Fibroblast of skin of right biceps (primary cell): ENCODE measurements at places on chromosomes 1 and 21.
A peak's percentile ranks its signal among the peaks of the same experiment; 100 is the strongest.

DNA sequence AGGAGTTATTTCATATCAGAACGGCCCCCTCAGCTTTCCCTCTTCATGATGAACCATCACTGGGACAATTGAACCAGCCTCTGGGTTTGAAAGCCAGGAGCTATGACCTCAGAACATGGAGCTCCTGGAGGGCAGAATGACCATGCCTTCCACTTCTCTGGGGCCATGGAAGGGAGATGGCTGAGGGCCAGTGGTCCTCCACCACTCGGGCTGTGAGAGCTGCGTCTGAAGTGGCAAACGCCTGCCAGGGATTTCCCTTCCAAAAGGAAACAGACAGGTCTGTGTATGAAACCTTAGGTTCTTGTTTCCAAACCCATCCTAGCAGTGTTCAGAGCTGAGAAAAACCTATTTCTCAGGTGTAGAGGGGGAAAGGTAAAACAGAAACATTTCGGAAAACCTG, 22.5 kb downstream of the PKP1 start:
- DNase-seq: no peak

DNA sequence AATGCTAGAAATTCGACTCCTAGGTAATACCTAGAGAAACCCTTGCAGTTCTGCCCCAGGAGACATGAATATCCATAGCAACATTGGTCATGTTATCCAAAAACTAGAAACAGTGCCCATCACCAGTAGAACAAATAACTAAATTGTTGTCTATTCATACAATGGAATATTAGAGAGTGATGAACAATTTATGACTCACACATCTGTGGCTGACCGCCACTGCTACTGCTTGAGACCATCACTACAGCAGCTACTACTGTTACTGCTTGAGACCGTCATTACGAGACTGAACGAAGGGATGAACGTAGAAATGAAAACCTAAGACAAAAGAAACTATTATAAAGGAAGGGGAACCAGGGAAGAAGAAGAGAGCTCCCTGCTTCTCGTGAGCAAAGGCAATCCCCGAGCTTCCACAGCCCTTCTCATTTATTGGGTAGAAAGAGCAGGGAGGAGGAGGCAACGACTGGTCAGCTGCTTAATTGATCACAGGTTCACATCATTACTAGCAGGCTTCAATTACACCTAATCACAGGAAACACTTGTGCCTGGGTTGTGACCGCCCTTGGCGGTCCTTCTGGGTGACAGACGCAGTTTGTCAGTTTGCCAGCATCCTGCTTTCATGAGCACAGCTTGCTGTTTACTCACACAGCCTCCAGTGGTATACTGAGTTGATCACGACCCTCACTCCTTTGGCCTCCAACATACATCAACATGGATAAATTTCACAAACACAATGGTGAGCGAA, 14.1 kb upstream of the PADI4 start:
- DNase-seq: no peak

DNA sequence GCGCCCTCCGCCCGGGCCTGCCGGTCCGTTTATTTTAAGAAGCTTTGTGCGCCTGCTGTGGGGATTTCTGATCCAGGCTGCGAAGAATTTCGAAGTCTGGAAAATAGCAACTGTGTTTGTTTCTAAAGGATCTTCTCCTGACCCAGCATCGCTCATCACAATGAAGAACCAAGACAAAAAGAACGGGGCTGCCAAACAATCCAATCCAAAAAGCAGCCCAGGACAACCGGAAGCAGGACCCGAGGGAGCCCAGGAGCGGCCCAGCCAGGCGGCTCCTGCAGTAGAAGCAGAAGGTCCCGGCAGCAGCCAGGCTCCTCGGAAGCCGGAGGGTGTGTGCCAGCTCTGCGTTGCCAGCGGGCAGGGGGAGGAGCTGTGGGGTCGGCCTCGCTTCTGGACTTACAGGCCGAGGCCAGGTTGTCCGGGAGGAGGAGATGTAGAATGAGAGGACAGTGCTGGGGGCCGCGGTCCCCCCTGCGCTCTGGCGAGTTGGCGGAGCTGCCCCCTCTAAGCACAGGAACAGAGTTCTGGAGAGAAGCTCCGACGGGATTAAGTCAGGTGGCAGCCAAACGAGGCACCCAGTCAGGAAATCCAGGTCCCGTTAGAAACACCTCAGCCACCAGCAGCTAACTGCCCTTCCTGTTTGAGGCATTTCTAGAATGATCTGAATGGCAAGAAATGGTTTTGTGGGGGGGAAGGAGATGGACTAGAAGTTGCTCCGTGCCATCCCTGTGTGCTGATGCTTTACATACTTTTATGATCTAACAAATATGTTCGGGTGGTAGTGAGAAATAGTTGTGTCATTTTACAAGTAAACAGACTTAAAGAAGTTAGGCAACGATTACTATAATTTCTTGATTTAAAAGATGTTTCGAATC, 948 bp downstream of the TXLNA start:
- DNase-seq: peak; percentile 46

DNA sequence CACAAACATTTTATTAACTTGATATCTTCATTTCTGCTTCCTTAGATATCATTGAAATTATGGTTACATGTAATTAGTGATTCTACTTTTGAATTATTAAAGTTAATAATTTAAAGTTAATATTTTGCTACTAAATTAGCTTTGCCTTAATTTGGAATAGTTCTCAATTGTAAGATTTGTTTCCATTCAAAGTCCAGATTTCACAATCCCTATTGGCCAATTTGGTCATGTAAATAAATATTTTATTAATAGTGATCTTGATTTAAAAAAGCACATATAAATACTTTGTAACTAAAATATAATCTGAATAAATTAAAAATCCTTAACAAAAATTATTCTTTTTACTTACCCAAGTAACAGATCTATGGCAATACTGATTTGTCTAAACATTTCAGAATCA, 1558.6 kb downstream of the NCAM2 start:
- DNase-seq: no peak

- no peak for DNase-seq
These were observed 5.6 kb downstream of the NCDN start for GRCh38 chr1:35563166-35563565.

GRCh38 chr1:199273837-199274379, 635.1 kb downstream of the PTPRC start:
- peak; percentile 57 for DNase-seq

DNA sequence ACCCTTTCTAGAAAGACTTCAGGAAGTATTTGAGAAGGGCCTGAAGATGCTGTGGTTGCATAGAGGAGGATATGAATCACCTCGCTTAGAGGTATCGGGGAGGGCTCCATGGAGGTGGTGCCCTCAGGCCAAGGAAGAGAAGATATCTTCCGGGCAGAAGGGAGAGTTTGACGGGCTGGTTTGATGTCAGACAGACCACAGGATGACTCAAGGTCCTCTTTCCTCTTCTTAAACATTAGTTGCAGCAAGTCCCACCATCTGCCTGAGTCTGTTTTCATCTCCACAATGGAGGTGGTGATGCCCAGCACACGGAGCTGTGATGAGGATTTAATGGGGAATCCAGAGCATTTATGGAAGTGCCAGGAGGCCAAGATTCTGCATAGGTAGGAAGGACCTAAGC, 25.1 kb upstream of the RUNX3 start:
- DNase-seq: peak; percentile 77

DNA sequence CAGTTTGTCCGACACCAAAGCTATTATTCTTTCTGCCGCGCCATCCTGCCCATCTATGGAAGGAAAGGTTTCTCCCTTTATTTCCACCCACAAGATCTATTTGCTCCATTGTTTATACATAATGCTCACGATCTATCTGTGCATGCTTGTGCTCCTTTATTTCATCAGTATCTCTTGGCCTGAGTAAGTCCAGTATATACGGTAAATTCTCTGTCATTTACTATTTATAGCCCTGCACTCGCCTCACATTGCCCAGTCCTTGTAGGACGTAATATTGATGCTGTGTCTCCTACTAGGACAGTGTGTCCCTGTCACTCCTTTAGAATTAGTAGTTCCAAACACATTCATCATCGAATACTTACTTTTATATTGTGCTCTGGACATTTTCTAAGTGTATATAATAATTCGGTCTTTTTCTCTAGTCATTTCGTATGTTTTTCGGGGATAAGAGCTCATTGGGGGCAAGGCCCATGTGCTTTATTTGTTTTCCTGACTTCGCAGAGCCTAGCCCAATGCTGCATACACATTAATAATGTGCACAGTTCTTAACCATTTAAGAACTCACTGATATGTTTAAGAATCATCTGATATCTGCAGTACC, 3.1 kb upstream of the NID1 start:
- DNase-seq: no peak

- no peak for DNase-seq
These were observed 149.8 kb downstream of the PTPRC start for GRCh38 chr1:198788561-198789064.

DNA sequence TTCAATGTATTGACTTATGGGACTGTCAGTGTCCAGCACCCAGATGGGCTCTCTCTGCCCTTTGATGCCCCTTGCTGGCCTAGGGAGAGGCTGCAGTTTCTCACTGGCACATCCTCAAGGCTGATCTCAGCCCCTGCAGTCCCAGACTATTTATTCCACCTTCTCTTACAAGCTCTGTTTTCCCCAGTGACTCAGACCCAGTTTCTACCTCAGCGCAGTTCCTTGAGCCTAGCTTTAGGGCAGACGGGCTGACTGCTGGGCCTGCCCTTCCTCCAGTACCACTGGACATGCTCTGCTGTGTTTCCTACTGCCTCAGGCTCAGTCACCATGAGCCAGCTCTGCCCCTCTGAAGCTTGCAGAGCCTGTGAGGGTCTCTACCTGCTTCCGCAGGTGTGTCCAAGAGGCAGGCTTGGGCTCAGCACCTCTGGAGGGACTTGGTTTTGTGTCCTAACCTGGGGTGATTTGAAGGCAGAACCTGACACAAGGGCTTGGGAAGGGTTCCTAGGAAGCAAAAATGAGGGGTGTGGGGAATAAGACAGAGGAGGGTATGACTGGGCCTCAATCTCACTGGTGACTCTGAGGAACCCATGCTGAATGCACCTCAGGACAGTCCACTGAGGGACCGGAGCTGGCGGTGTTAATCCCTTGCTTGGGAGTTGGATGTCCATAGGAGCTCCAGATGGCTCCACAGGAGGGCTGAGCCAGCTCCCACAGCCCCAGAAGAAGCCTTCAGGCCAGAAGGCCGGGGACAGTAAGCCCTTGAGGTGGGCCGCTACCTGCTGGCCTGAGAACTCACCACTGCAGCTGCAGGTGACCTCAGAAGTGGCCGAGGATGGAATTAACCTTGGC, 689.9 kb downstream of the MATN1 start:
- no peak for DNase-seq

- DNase-seq: no peak
These were observed 347.1 kb downstream of the AJAP1 start for GRCh38 chr1:5001466-5001865.

DNA sequence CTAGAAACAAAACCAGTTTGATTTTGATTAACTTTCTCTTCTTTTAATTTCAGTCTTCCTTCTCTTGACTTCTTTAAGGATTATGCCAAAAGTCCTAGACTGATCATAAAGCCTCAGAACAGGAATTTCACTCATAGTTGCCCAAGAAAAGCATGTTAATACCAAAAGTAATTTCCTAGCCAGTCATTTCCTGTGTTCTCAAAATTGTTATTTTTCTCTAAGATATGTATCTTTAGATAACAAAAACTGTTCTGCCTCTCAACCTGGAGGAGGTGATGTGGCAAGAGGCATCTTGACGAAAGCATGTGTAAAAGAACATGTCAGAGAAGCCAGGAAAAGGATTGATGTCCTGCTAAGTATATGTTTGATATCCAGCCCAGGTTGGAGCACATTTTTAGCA, 78.0 kb upstream of the IPO9 start:
- peak; percentile 86 for DNase-seq

- DNase-seq: no peak
These were observed 54.6 kb downstream of the F3 start for GRCh38 chr1:94486990-94487389.

DNA sequence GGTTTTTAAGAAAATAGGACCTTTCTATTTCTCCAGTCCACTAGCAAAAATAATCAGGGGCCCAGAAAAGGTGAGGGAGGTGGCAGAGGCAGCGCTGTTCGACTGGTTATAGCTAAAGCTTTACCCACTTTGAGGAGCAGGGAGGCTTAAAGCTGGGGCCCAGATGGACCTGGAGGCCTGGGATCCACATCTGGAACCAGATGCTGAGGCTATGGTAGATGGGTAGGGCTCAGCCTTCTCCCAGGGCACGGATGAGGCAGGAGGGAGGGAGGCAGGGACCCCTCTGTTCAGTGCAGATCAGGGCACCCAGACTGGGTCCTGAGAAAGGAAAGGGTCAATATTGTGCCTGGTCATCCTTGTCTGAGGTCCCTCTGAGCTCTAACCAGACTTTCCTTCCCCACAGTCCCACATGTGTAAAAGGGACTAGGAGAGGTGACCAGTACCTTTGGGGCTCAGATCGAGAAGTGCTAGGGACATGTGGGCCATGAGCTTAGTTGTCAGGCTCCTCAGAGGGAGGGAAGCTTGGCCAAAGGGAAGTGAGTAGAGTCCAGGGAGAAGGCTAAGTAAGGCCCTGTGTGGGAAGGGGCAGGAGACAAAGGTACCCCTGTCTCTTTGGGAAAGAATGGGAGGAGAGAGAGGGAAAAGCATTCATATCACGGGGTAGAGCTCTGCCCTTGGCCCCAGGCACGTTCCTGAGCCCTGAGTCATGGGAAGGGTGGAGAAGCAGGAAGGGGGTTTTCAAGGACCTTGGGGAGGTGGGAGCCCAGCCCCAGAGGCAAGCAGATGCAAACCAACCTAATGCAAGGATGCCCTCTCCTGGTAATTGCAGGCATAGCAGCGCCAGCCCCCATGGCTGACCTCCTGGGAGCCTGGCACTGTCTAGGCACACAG, 15.4 kb downstream of the LMNA start:
- peak; percentile 98 for DNase-seq

- DNase-seq: no peak
These were observed 779 bp downstream of the BEND5 start for GRCh38 chr1:48775831-48776392.

- no peak for DNase-seq
These were observed 44.8 kb downstream of the ACP6 start for GRCh38 chr1:147625362-147625995.

DNA sequence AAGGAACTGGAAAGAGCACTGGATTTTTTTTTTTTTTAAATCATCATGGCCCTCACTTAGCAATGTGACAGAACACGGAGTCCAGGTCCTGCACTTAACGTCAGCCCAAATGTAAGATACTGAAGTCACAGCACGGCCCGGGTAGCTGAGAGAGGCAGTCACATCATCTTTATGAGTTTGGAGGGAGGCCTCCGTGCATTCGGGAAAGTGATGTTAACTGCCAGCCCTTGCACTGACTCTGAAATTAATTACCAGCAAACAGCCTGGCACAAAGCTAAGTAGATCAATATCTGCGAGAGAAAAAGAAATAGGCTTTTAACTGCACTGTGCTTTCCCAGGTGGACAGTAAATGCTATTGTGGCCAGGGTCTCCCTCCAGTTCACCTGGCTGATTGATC, 109.5 kb upstream of the ADAR start:
- no peak for DNase-seq
